Right renal pelvis (tissue), 4 donors: ENCODE measurements at places on chromosomes 12 and 14. TPM values are rescaled to one million over a fixed set of nuclear protein-coding genes. Genes with fewer than 3 reads are reported as not detected.

GRCh38 chr12:34347367-34347766, 325.1 kb downstream of the ALG10 start:
- DNase-seq: no peak

DNA sequence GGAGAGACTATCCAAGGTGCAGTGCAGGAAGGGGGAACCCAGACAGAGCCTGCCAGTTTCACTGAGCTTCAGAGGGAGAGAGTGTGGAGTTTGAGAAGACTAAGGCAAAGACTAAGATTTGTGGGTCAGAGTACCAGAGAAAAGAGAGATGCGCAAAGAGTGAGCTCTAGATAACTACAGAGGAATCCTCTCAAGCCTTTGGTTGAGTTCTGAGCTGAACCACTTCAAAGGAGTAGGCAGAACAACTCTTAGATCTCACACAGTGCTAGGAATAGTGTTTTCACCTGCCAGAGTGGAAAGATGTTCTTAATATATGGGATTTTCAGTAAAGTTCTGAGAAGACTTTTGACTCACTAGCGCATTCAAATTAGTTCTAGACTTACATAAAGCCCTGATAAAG, 10.7 kb upstream of the M6PR start:
- no peak for DNase-seq

- no peak for DNase-seq
Measured at GRCh38 chr14:61553730-61554641, 141.3 kb upstream of the HIF1A start.

DNA sequence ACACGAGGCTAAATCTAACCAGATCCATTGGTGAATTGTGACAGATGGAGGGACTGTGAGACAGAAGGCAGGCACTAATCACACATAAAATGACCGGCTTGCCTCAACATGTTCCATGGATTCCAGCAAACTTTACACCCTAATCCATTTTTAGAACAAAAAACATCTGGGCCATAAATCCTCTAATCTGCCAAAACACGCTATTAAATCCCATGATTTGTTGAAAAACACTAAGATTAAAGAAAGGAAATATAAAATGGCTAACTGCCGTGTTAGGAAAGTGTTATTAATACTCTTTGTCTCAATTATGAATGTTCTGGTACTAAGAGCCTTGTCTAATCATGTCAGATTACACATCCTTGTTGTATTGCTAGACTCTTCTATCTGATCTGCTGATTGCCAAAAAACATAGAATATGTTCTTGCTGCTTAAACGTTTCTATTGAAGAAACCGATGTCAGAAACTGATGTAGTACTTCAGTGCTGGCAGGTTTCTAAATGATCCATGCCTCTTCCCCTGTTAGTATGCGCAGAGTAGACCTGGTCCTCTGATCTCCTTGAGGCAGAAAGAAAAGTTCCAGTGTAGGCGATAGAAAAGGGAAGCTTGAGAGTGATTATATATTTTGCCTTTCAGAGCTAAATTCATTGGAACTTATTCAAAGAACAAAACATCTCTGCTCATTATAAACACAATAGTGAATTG, 384.9 kb downstream of the SOX5 start:
- DNase-seq: no peak

- no peak for DNase-seq
Measured at GRCh38 chr12:124286414-124286813, 8.5 kb upstream of the RFLNA start.

- no peak for DNase-seq
Measured at GRCh38 chr14:80395031-80395430, 183.7 kb upstream of the DIO2 start.

- no peak for DNase-seq
Measured at GRCh38 chr12:121883315-121883660, 5.3 kb upstream of the PSMD9 start.

Gene RNASE2
- polyA plus RNA-seq: 0.65 TPM

Gene LRRC43
- polyA plus RNA-seq: 6.6 TPM

Gene IQSEC3
- polyA plus RNA-seq: 5.8 TPM

Gene WDR89
- 21.5 TPM for polyA plus RNA-seq

Gene GNPTAB
- 36.7 TPM for polyA plus RNA-seq
